ENCODE measurements at places on chromosomes 3 and 15.

DNA sequence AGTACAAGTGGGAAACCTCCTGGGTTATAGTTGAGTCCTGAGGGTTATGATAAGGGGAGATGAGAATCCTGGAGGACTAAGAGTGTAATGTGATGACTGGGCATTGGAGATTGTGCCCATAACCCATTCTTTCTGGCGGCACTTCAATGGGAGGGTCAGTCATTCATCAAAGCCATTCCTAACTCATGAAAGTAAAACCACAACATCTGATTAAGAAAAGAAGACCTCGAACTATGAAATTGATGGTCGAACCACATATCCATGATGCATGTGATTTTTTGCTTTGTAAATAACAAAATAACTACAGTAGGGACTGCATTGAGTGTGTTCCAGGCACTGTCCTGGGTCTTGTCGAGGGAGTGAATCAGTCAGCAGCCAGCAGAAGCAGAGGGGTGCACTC, 215.1 kb downstream of the SHQ1 start:
- DNase-seq, result peak; percentile 34

- DNase-seq, result no peak
These were observed 303.6 kb downstream of the LSAMP start for GRCh38 chr3:116141724-116142123.

- peak; percentile 56 for DNase-seq
These were observed 46.3 kb upstream of the UTS2B start for GRCh38 chr3:191376516-191377141.

- DNase-seq, result no peak
These were observed 58.0 kb downstream of the ATP13A4 start for GRCh38 chr3:193496658-193497057.

DNA sequence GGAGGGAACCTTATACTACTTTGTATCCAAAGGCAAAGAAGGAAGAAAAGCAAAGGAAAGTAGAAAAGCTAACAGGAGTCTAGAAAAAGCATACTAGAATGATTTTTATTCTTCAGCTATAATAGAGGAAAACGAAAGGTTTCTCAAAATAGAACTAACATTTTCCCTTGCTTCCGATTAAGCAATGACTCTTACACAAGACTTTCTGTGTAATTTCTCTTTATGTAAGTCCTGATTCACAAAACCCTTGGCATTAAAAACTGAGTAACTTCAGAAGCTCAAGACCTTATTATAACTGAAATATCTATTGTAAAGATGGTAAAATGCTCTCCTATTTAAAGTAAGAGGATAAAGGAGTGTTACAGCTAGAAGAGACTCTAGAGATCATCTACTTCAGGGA, 97.4 kb downstream of the DTWD1 start:
- no peak for DNase-seq

DNA sequence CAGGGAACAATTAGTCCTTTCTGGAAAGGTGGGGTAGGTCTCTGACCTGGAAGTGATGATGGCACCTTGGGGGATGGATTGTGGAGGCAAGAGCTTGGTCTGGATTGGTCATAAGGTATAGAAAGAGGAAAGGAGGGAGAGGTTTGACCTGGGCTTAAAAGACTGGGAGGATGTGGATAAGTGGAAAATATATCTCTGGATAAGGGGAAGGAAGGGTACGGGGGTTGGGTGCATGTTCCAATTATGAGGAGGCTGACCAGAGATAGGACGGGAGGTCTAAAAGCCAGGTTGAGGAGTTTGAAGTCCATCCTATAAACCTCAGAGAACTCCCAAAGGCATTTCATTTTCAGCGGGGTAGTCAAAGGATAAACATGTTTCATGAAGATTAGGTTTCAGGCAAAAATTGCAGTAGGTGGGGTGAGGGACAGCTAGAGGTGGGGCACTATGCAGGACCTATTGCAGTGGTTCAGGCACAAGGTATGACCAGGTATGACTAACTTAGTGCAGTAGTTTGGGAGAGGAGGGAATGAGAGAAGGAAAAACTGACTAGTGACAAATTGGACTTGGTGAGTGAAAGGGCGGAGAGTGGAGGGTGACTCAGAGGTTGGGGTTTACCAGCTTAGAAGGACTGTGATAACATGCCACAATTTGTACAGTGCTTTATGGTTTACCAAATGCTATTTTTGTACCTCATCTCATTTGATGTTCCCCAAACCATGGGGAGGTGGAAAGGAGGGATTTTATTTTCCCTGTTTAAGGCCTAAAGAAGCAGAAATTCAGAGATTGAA, 10.7 kb downstream of the PDE8A start:
- DNase-seq, result peak; percentile 49

GRCh38 chr15:80036071-80036470, 23.4 kb upstream of the ZFAND6 start:
- no peak for DNase-seq

DNA sequence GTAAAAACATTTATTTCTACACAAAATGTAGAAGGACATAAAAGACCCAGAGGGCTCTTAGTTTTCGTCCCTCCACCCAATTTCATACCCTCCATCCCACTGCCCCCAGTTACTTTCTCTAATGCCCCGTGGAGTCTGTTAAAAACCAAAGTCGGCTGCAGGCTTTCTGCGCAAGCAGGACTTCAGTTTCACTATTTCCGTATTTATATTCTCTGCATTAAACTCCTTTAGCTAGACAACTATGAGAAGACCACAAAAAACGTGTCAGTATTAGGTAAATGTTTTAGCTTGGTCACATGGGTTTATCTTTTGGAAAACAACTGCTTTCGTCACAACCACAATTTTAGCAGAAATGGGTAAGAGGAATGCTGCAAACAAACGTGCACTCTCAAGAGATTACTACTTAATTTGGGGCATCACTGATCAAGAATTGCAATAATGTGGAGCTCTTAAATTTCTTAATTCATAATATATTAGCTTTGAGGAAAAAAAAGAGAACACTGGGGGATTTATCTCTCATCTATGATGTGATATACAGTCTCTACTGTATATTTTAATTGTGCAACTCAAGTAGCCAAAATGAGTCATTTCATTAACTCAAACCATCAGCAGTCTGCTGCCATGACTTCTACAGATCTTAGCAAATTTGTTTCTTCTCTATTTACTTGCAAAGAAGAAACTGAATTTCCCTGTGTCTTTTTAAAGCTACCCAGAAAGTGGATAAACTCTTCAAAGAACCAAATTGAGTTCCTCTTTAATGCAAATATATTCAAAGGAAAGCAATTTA, 740 bp upstream of the NSMCE3 start:
- DNase-seq, result peak; percentile 91

DNA sequence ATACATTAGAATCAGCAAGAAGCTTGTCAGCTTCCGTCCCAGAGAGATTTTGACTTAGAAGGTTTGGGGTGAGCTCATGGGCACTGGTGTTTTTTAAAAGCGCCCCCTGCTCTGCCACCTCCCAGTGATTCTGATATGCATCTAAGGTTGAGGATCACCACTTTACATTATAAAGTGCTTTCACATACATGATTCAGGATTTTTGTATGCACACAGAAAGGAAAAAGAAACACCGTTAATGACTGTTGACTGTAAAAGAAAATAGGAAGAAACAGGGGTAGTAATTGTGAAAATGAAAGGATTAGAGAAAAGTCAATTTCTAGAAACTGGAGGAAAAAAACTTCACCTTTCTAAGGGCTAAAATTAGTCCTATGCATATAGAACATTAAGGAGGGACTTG, 104.9 kb upstream of the ZBED2 start:
- no peak for DNase-seq

DNA sequence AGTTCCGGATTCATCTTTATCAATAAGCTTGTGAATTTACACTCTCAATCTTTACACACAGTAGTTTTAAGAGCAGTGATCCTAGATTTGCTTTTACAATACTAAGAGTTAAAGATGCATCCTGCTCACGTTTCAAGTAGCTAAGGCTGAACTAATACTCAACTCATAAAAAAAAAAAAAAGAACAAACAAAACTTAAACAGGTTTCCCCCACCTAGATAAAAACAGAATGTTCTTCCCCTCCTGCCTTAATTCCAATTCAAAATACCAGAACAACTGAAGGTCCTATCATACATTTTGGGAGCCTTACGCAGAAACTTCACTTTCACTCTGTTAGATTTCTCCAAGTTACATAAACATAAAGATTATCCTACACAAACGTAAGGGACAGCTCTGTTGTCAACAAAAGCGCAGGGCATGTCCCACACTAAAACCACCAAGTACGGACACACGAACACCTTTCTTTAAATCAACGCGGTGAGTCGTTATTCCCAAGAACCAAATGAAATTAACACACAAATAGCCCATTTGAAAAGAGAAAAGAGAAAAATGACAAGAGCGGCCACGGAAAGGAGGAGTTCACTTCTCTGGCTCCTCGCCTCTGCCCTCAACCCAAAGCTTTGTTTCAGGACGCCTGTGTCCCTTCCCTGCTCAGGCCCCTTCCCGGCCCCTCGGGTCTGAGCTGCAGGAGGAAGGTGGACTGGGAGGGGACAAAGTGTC, 941 bp downstream of the CBLB start:
- no peak for DNase-seq

DNA sequence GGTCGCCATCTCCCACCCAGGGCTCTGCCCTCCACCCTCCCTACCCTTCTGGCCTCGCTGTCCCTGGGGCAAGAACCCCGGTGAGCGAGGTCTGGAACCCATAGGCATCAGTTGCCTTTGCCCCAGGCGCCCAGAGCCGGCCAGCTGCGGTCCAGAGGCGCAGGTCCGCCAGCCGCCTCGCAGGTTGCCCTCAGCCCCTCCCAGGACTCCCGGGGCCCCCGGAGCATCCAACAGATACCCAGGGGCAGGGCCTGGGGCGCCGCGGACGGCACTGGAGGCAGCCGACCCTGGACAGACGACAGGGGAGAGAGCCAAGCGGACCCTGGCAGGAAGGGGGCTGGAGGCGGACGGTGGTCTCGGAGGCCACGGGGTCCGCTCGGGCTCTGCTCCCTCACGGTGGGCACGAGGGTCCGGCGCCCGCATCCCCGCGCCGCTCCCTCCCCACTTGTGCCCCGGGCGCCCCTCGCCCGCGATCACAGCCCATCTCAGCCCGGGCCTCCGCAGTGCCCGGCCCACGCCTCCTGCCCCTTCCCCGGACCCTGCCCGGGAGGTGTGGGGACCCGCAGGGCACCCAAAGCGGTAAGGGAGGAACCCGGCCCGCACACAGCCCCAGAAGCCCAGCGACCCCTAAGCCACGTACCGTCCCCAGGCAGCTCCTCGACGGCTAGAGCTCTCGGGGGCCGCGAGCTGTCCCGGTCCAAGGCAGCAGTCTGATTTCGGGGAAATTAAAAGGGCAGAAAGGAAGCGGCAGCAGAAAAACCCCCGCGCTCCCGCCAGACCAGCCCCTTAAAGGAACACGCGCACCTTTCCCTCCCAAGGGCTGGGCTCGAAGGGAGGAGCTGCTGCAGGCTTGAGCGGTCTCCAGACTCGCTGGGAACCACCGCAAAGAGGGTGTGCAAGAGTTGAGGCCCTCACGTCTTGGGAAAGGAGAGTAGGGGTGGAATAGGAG, at the start of gene HAPLN3:
HAPLN3 (minus strand) TSS at position 726 of the 949 bp plus-strand sequence. CDS start 8,246 bp downstream, outside the sequence.
- peak; percentile 40 for DNase-seq
